Endothelial cell (in vitro differentiated cells): ENCODE measurements at places on chromosomes 2 and 18. TPM values are rescaled to one million over a fixed set of nuclear protein-coding genes. Genes with fewer than 3 reads are reported as not detected.

ANKRD62 gene
- total RNA-seq = 0.13 TPM

SYT4 gene
- 0.26 TPM for total RNA-seq

UGT1A7 gene
- total RNA-seq = not detected

SIX3 gene
- not detected for total RNA-seq

CAMKMT gene
- total RNA-seq = 8.4 TPM

CYP1B1 gene
- total RNA-seq = 1.2 TPM

RTP5 gene
- not detected for total RNA-seq

RAB11FIP5 gene
- total RNA-seq = 27.8 TPM

ZBTB7C gene
- total RNA-seq = 0.67 TPM

FRZB gene
- total RNA-seq = 90.8 TPM

PKDCC gene
- total RNA-seq = 9.6 TPM

CACNB4 gene
- 1.5 TPM for total RNA-seq

PGAP1 gene
- total RNA-seq = 32.9 TPM

IL37 gene
- total RNA-seq = not detected
